ENCODE measurements at places on chromosomes 3 and 15.

DNA sequence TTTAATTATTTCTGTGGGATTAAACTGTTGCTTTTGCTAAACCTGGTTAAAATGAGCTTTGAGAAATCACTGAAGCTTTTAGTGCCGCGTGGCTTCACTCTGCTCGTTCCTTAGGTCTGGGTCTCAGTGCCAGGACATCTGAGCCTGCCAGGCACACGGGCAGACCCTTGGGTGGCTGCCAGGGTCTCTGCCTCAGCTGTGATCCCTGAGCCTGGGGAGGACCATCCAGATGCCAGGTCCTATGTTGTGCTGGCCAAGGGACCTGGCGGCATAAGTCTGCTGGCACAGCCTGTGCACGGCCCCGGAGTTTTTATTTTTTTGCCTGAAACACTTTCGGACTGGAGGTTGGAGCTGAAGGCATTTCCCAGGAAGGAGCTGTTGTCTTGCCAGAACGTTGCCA, 328.1 kb downstream of the LRTM1 start:
- DNase-seq = no peak

DNA sequence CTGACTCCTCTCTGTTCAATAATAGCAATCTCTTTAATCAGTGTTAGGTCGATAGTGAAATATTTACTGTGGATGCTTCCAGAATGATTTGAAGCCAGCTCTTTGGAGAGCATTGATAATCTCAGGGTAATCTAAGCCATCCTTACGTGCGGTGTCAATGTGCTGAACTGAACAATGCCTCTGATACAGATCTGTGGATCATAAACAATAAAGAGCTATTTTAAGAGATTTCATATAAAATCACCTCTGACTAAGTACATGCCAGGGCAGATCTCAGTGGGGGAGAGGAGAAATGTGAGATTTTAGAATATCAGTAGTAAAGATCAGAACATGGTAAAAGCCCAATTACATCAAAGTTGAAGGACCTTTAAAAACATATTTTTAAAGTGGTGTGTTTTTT, 319.3 kb upstream of the GBE1 start:
- DNase-seq = no peak

DNA sequence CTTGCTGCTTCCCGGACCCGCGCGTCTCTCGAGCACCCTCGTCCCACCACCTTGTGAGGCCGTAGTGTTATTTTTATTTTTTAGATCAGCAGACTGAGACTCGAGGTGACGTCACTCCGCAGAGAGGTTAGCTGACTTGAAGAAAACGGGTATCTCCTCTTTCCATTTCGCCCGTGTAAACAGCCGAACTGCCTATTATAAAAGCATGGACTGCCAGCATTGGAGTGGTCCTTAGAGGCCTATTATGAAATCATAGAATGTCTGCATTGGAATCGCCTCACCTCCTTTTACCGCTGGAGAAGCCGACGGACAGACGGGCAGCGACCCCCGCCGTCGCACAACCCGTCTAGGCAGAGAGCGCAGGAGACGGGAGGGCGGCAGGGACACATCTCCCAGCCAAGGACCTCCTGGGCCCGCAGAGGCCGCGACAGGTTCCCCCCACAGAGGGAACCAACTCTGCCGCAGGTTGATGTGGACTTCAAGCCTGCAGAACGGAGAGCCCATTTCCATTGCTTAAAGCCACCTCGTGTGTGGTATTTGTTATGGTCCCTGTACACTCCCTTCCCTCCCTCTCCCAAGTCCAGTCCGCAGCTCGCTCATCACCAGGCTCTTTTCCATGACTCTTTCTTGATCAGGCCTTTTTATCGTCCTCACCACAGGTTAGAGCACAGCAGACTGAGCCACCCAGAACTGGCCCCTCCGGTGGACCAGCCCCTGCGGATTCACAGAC, 540 bp upstream of the PPP1R2 start:
- no peak for DNase-seq

DNA sequence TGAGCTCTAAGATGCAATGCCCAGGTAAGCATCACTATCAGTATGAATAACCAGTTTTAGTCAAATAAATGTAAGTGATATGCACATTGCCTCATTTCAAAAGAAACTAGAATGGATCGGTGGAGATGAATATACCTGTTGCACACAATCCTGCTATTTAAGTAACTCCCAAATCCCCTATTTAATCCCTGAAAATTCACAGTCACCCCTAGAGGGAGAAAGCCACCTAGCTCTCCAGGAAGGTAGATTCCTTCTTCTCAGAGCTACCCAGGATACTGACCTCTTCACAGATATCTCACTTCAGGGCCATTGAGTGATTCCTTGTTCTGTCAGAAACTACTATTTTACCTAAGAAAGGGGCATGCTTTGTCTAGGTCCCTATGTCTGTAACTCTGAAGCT, 11.7 kb downstream of the LSAMP start:
- no peak for DNase-seq

DNA sequence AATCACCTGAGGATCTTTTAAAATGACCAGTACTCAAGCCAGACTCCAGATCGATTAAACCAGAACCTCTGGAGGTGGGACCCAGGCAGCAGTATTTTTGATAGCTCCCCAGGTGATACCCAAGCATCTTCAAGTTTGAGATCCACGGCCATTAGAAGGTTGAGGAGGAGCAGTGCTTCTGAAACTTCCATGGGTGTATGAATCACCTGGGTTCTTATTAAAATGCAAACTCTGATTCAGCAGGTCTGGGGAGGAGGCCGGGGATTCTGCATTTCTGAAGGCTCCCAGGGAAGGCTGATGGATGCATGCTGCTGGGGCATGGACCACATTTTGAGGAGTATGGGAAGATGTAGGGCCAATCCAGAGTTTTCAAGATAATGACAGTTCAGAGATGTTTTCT, 55.4 kb downstream of the ATG7 start:
- no peak for DNase-seq

- DNase-seq = no peak
These were observed 40.2 kb downstream of the SUMF1 start for GRCh38 chr3:4426782-4427344.

DNA sequence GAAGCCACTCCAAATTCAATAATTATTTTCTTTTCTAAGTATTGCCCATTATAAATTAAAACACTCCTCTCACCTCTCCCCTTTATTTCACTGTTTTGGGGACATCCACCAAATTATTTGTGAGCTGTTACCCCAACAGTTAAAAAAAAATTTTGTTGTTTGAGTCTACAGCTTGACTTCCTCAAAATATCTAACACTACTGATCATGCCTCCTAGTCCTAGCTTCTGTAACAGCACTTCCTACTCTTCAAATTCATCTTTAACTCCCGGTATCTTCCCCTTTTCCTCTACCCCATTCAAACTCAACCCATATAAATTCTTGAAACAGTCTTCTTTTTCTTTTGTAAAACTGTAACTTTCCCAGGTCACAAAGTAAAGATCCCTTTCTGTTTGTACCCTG, 15.9 kb downstream of the PARL start:
- no peak for DNase-seq

Data from activated CD4-positive, alpha-beta T cell treated with anti-CD3 and anti-CD28 coated beads, Interleukin-2, amount 50 U/mL, for 1 hour (primary cell).